AG20443 (cell line): ENCODE measurements at places on chromosomes 7 and 10.
A peak's percentile ranks its signal among the peaks of the same experiment; 100 is the strongest.

GRCh38 chr7:100029596-100029995 lies 14.2 kb downstream of the ZKSCAN1 start:
- DNase-seq: no peak

DNA sequence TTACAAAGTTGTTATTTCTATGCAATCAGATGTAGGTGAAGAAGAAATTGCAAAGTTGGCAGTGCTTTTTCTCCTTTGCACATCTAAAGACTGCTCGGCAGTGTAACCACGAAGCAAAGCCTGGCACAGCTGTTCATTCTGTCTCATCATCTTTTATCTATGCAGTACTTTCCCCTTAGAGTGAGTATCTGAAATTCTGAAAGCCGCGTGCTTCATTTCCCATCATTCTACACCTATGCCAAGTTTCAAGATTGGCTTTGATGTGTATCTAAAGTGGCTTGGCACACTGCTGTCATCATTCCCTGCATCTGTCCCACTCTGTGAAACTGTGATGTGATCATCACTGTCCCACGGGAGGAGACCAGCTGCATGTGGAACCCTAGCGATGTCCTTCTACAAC lies 15.2 kb downstream of the SOSTDC1 start:
- DNase-seq: no peak

DNA sequence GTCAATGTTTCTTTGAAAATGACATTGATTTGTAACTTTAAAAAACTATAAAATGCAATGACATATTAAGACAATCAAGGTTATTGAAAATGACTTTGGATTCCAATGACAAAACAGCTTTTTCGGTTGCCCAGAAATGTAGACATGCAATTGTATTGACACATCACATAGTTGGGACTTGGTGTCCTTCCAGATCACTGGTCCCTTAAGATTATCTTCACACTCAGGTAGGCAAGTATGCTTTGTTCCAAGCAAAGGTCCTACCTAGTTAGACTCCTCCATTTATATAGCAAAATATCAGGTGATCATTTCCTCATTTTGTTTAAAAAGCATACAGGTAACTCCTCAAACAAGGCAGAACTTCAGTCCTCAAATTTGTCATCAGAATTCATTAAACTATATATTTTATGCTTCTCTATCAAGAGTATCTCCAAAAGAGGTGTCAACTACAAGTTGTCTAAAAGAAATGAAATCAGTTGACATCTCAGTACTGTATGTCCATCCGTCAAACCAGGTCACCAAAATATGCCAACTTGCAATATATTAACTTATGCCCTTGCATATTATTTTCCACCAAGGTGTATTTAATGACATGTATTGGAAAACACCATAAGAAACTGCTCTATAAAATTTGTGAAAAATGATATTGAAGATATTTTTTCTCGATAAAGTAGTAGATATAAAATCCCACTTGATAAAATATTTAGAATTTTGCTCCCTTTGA lies 64.6 kb downstream of the TSPAN12 start:
- DNase-seq: no peak

DNA sequence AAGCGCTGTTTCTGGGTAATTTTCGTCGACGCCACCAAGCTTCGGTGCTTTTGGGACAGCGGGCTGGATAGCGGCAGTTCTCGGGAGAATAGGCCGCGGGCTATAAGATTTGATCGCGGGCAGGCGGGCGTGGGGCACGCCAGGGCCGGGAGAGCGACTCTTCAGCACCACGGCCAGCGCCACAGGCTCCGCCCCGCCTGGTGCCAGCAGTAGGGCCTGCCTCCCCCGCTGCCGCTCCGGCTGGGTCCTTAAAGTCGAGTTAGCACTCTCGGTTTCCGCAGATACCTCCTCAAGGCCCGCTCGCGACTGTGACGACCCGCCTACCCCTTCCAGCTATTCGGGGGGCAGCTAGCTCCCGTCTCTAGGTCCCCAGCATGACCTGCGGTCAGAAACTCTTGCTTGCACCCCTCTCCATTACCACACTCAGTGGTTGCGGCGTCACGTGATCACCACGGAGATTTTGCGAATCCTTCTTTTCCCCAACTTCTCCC lies 9.4 kb downstream of the NXPH1 start:
- DNase-seq: peak; percentile 75

GRCh38 chr7:144862612-144863319 lies 26.9 kb upstream of the TPK1 start:
- no peak for DNase-seq

DNA sequence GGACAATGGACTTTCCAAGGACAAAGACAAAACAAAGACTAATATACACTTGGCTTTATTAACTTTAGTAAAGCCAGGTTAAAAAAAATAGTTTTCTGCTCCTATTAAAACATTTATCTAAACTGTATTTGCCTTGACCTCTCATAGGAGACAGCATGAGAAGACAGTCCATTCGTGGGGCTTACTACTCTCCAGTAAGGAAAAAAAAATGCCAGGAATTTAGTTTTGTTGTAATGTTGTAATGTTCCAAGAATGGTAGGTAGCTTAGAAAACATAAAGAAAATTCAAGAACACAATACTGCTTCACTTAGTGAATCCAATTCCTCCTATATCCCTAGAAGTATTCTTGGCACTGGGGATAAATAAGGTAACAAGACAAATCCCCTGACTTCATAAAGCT lies 81.7 kb downstream of the KMT2C start:
- peak; percentile 46 for DNase-seq

GRCh38 chr10:3933733-3934132 lies 148.7 kb upstream of the KLF6 start:
- DNase-seq: no peak
